Type B pancreatic cell (in vitro differentiated cells): ENCODE measurements at places on chromosomes 11 and 22.

DNA sequence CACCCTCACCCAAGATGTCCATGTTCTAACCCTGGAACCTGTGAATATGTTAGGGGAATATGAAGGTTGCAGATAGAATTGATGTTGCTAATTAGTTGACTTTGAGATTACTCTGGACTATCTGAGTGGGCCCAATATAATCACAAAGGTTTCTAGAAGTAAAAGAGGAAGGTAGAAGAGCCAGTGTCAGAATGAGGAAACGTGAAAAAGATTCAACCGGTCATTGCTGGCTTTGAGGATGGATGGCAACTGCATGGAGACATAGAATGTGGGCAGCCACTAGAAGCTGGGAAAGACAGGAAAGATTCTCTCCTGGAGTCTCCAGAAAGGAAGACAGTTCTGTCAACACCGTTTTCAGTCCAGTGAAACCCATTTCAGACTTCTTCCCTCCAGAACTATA is 86.6 kb downstream of the CLPB start:
- no peak for DNase-seq

- no peak for DNase-seq
Observed at GRCh38 chr22:32802237-32802765, 796 bp downstream of the TIMP3 start.

DNA sequence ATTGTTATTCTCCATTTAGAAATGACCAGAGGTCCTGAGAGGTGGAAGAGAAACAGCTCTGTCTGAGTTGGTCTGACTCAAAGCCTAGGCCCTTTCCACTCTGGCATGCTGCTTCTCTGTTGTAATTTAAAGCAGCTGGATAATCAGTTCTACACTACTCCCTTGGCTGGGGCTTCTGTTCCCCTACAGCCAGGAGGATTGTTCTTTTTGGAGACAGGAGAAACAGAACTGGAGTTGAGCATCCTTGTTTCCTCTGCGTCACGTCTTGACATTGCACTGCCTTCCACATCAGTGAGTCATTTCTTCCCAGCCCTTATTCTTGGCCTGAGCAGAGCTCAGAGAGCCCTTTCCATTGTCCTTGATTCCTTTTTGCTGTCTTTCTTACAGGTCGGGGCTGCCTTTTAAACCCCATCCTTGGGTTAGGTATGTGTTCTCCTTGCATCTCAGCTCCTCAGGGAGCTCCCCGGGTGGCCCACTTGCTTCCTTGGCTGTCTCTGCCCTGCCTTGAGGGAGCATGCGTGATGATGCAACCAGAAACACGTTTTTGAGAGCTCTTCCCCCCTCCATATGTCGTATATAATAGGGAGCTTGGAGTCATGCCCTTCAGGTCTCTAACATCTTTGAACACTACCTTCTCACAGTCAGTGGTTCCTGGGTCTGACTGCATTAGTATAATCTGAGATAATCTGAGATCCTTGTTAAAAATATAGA is 35.7 kb downstream of the CYB5R2 start:
- no peak for DNase-seq

DNA sequence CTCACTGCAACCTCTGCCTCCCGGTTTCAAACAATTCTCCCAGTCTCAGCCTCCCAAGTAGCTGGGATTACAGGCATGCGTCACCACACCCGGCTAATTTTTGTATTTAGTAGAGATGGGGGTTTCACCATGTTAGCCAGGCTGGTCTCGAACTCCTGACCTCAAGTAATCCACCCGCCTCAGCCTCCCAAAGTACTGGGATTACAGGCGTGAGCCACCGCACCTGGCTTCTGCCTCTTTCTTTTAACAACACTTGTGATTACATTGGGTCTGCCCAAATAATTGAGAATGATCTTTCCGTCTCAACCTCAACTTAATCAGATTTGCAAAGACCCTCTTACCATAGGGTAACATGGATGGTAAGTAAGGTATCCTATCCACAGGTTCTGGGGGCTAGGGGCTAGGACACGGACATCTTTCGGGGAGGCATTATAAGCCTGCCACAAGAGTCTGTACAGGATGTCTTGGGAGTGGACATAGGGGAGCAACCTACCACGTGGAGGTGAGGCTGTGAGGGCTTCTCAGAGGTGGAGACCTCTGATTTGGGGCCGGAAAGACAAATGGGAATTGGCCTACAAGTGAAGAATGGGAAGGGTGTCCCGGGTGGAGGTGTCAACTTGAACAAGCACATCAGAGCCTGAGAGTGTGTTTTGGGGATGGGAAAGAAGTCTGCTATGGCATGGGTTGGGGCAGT is 2.7 kb upstream of the CBX6 start:
- DNase-seq, result no peak

DNA sequence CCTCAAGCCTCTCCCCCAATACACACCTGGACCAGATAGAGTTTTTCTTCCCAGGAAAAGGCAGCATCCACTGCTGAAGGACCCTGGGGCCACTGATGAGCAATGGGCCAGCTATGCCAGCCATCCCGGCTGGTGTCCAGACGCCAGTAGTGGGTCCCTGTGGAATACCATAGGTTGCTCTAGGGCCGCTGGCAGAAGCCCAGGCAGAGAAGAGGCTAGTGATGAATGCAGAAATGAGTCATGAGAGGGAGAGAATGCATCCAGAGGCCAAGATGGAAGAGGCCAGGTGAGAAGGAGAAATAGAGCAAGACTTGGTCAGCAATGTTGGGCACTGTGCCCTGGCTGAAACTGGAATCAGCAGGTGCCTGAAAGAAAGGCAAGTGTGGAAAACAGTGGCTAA is 8.9 kb downstream of the HPX start:
- no peak for DNase-seq

GRCh38 chr22:21972293-21972779 is 10.3 kb downstream of the TOP3B start:
- DNase-seq, result no peak

GRCh38 chr11:33574331-33574730 is 126.3 kb downstream of the C11orf91 start:
- DNase-seq, result no peak

DNA sequence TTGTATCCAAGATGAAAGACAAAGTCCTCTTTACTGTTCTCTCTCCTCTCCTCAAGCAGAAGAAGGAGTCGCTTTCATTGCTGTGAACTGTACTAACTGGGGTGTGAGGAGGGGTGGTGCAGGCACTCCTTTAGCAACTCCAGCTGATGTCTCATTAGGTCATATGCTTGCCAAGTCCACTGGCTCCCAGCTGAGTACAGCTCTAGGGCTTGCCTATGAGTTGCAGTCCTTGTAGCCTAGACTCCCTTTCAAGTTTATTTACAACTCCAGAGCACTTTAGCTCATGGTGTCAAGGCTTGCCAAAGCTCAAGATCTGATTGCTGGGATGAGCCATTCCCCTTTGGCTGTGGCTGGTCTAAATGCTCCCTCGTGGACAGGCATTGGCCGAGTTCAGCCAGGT is 55.1 kb upstream of the PDGFD start:
- DNase-seq, result no peak

DNA sequence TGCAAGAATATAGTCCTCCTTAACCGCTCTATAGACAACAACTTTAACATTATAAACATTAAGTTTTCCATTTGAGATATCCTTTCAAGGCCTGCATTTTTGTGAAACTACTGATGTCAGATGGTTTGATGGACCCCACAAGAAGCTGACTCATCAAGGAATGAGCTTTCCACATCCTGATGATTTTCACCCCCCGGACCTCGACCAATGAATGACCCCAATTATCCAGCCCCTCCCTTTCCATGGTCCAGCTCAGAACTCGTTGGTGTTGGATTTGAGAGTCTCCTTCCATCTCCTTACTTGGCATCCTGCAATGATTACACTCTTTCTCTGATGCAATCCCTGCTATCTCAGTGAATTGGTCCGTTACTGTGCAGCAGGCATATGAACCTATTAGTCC is 31.8 kb upstream of the GUCY1A2 start:
- DNase-seq, result no peak

GRCh38 chr11:10243896-10244575 is 50.0 kb downstream of the SBF2 start:
- DNase-seq, result no peak

- DNase-seq, result no peak
Observed at GRCh38 chr11:14645015-14645912, 1.7 kb downstream of the PDE3B start.

GRCh38 chr22:18121506-18121905 is 10.9 kb downstream of the TUBA8 start:
- no peak for DNase-seq

- no peak for DNase-seq
Observed at GRCh38 chr11:94968334-94968958, 4.9 kb downstream of the CWC15 start.

- DNase-seq, result no peak
Observed at GRCh38 chr11:123181075-123181474, 14.0 kb downstream of the CLMP start.

DNA sequence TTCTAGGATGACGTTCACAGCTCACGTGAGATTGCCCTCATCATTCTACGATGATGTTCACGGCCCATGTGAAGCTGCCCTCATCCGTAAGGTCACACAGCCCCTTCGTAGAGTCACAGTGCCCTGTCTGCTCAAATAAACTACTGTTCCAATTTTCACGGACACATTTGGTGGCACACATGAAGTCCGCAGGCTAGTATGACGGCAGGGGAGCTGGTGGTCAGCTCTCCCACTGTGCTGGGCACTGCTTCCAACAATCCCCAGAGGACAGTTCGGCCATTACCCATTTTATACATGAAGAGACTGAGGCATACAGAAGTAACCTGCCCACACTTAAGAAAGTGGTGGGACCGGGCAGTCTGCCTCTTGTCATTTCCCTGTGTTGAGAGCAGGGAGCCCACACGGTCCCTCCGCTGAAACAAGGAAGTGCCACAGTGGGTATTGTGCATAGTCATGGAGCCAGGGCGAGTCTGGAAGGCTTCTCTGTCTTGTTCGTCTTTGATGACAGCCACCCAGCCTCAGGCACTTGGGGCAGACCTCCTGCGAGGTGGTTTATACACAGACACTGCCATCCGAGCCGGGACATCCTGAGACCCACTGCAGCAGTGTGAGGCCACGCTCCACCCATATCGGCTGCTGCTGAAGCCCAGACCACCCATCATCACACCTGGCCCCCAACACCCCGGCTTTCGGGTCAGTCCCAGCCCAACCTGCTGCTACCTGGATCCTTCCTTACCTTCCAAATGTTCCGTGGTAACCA is 114.3 kb downstream of the PHF21B start:
- no peak for DNase-seq

GRCh38 chr22:36331912-36332622 is 55.7 kb downstream of the MYH9 start:
- no peak for DNase-seq

DNA sequence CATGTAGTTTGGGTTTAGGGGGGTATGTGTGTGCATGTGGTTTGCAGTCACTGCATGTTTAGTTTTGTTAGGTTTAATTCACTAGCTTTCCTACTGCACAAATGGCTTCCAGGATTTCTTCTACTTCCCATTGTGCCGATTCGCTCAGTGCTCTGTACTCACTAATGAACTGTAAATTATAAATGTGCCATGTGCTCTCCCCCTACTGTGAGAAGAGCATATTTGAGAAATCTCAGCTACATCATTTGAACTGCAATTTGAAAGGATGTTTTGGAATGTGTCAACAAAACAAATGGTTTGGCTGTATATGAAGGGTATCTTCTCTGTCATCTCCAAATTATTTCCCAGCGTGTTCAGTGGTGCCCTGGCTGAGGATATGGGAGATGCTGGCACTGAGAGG is 28.1 kb downstream of the CYB5R2 start:
- DNase-seq, result no peak

DNA sequence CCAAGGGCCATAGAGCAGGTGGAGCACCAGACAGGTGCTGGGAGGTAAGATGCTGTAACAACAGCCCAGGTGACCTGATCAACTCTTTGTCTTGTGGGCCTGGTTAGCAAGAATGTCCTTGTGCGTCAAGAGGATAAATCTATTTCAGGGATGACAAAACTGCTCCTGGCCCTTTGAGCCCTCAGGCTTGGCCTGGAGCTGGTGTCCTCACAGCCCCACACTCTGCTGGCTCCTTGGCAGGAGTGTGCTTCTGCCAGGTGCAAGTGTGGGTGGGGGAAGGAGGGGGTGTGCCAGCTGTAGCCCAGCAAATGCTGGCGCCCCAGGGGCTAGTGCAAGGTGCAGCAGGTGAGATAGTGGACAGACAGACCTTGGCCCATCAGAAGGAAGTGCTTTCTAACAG is 19.5 kb downstream of the AMPD3 start:
- DNase-seq, result no peak

DNA sequence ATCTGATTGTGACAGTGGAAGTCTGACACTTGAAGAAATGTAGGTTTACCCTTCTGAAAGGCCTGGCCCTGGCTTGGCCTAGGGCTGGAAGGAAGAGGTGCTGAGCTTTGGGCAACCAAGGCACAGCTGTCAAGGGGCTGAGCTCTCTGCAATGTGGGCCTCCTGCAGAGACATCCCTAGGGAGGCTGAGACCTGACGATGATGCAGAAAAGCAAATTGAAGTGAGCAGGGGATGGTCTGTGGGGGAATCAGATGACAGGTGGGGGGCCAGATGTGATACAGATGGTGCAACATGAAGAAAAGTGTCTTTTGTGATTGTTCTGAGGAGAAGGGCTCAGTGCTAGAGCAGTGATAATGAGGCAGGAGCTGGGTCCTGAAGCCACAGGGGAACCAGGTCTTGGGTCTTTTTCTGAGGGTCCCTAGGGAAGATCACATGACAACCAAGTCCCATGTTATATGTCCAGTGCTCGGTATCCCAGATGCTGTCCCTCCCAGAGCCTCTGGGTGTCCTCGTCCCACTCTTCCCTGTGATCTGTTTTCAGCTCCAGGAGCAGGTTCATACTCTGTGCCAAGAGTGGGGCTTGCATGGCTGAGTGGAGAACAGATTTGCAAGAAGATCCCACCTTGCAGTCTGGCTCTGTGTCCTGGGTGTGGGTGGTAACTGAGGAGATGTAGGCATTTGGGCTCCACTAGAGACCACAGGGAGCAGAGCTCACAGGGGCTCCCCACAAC is 79.9 kb upstream of the VPREB1 start:
- DNase-seq, result no peak

GRCh38 chr11:36976741-36977140 is 378.7 kb upstream of the RAG2 start:
- DNase-seq, result no peak

- no peak for DNase-seq
Observed at GRCh38 chr11:107457205-107457557, 444 bp downstream of the CWF19L2 start.

DNA sequence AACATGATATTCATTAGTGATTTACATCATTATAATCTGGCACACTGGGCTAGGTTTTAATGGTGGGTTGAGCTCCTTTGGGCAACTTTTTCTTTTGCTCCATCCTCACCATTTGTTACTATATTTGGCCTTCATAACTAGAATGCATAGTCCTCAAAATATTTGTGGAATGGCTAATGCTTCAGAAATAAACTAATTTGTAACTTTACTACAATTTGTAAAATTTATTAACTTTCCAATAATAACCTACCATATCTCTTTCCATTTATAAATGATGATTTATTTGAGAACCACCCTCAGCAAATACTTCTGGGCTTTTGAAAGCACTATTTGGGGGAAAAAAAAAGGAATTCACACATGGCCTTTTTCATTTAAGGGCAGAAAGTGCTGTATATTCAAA is 79.7 kb downstream of the LARGE2 start:
- DNase-seq, result no peak

GRCh38 chr11:9397746-9398680 is 13.6 kb downstream of the IPO7 start:
- DNase-seq, result no peak

GRCh38 chr22:45472426-45472825 is 30.3 kb upstream of the FBLN1 start:
- DNase-seq, result no peak

- peak; percentile 34 for DNase-seq
Observed at GRCh38 chr11:74269161-74269811, 42.2 kb downstream of the P4HA3 start.
